ENCODE measurements at places on chromosomes 2 and 18.

DNA sequence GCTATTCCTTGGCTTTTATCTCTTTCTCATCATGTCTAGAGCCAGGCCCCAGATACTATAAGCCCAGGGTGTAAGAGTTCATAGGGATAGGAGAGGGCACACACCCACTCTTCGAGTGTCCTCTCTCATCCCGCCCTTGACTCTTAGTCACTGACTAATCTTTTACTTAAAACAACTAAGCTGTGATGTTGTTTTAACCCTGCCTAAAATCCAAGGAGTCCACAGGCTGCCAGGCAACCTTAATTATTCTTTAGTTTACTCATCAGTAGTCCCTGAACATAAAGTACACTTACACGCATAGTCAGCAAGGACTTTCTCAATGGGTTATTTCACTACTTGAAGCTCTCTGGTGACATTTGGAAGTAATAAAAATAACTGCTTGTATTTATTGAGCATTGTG is 28.4 kb downstream of the GREB1L start:
- DNase-seq, result no peak

- no peak for DNase-seq
Measured at GRCh38 chr2:112959109-112959812, 18.5 kb upstream of the IL36G start.

GRCh38 chr2:45992021-45992740 is 305.0 kb upstream of the EPAS1 start:
- no peak for DNase-seq

DNA sequence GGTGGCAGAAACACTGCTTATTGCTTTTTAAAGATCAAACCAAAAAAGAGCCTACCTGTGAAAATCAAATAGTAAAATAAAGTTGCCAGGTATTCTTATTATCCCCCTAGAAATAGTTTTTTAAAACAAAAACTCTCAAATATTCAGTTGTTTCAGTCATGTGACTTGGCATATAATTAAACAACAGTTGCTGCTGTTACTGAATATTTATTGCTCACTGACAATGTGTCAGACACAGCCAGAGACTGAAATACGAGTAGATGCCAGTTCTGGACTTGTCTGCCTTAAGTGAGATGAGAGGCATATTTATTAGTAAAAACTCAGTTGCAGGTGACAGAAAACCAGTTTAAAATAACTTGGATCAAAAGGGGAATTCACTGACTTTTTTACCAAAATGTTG is 106.0 kb upstream of the RAB12 start:
- DNase-seq, result no peak
